ENCODE measurements at places on chromosomes 11 and 22.

DNA sequence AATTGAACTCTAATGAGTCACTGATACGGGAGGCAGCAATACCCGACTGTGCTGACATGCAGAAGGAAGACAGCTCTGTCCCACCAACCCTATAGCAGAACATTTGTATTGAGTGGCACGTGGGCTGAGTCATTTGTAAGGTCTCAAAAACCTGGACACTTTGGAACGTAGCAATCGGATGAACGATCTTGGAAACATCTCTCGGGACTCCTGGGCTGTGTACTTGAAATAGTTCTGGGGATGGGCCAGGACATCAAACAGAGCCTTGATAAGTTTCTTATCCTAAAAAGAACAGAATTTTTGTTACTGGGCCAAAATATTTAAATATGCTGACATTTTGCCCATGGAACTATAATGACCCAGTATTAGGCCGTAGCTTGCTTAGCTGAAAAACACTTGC is 17.1 kb upstream of the NRIP3 start:
- DNase-seq: no peak

DNA sequence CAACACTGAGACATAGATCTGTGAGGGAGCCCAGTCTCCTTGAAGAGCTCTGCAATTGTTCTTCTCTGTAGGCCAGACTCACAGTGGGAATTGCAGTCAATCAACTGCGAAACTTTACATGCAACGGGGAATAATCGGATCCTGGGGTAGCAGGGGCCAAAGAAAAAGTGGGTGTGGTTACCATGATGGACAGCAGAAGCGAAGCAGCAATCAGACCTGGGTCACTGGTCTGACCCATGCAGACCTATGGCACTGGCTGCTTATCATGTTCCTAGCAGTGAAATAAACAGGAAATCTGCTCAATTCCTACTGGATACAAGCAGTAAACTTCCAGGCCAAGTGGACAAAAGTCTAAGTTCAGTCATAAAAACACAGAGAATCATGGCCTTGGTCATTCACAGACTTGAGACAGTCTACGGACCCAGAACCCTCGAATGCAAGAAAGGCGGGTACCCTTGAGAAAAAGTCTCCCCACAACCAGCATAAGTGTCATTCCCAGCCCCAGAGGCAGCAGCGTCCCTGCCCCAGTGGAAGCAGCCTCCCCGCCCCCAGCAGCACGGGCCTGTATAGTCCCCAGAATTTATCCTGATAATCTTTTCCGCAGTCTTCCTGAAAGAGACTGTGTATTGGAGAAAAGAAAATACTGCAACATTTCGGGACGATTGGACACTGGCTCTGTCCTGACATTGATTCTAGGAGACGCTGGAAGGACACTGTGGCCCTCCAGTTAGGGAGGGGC is 34.6 kb downstream of the ASCL2 start:
- DNase-seq: no peak

- no peak for DNase-seq
Observed at GRCh38 chr11:73283276-73284000, 11.3 kb downstream of the P2RY6 start.

DNA sequence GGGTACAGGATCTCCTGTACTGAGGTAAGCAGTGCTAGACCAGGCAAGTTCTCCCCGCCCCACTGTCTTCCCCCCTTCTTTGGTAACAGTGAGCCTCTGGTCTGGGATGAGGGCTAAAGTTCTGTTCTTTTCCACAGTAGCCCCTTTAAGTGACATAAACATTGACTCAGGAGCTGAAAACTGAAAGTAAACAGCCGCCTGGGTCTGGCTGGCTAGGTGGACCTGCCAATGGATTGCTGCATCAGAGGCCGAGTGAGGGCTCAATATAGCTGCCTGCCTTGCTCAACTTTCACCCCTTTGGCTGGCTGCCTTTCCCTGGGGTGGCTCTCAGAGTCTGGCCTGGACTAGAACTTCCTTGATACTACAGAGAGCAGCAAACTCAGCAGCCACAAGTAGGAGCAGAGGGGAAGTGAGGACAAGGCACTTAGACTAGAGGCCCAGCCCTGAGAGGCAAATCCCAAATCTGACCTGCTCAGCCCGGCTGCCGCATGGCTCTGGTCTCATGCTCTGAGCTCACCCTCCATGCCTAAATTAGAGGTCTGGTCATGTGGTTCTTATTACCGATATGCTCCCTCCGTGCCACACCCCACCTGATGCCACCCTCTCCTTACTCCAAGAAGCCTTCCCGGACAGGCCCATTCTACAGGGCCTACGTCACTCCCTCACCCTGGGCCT is 9.6 kb upstream of the UCP3 start:
- DNase-seq: no peak

DNA sequence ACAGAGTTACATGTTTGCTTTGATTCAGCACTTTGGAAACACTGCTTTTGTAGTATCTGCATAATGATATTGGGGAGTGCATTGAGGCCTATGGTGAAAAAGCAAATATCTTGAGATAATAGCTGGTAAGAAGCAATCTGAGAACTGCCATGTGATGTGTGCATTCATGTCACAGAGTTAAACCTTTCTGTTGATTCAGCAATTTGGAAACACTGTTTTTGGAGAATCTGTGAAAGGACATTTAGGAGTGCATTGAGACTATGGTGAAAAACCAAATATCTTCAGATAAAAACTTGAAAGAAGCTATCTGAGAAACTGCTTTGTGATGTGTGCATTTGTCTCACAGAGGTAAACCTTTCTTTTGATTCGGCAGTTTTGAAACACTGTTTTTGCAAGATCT is 346.8 kb downstream of the OR4C45 start:
- no peak for DNase-seq

GRCh38 chr22:50628543-50629134 is 687 bp upstream of the ARSA start:
- no peak for DNase-seq

DNA sequence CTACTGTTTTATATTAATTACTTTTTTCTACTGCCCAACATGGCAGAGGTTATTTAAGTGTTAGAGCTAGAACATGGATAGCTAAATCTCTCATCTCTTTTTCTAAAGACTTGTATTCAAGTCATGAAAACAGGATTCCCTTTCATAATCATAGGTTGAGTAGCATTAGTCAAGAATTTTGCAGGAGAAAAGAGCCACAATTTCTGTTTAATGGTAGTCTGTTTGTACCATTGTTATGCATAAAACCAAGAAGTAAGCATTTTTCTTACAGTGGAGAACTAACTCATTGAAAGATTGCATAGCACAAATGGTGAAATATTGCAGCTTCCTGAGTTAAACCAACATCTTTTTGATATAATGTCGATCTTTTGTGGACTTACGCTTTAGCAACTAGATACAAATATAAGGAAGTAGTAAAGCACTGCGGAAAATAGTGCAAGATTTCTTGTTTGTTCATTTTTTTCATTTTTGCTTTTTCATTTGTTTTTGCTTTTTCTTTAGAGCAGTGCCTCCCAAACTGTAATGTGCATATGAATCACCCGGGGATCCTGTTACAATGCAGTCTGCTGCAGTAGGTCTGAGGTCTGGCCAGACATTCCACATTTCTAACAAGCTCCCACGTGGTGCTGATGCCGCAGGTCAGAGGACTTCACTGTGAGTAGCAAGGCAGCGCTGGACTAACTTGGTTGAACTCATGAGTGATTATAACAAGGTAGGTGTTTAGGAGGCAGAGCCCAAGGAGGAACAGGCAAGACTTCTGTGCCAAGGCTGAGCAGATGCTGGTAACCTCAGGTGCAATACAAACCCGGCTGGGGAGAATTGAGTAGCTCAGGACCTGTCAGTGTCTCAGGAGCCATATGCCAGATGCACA is 4.6 kb downstream of the ETS1 start:
- no peak for DNase-seq

DNA sequence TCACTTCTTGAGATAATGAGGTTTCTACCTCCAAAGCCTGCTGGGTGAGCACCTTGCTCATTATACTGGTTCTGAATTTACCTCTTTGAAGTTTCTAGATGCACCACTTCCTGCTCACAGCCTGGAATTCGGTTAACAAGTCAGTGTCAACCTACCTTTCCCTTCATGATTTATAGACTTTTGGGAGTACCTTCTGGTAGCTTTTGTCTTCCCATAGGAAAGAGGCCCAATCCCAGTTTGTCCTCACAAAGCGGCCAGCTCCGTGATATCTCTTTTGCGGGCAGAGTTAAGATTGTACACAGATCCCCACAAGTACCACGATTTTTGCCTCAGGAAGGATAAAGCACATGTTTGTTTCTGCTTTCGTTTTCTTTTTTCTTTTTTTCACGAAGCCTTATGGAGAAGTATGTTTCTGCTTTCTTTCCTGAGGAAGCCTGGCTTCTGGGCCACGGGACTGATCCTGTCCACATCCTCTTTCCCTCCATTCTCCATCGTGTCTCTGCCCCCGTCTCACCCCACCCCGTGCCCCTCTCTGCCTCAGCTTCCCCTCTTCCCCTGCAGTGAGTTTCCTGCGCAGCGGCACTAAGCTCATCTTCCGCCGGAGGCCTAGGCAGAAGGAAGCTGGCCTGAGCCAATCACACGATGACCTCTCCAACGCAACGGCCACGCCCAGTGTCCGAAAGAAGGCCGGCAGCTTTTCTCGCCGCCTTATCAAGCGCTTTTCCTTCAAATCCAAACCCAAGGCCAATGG is 5.7 kb upstream of the HINFP start:
- no peak for DNase-seq

GRCh38 chr11:86383041-86383955 is 8.6 kb downstream of the CCDC81 start:
- DNase-seq: no peak

DNA sequence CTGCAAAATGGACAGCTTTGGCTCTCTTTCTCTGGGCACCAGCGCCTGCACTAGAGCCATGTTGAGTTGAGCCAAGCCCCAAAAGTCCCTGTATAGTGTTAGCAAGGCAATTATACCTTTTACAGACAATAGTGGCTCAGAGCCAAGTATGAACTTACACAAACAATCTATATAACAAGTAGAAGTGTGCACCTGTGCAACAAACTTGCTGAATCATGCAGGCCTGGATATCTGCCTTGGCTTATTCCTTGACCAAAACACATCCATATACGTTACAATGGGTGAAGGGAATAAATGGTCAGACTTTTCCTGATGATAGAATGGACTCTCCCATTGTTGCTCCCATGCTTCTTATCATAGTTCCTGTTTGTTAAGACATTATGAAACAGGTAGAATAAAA is 3.8 kb upstream of the OR52I2 start:
- DNase-seq: no peak

- DNase-seq: no peak
Observed at GRCh38 chr11:65791719-65792213, 4.9 kb downstream of the OVOL1 start.

GRCh38 chr11:65646958-65647701 is 9.2 kb downstream of the SIPA1 start:
- DNase-seq: no peak

- DNase-seq: peak; percentile 38
Observed at GRCh38 chr11:108875134-108875533, 210.3 kb downstream of the DDX10 start.

- DNase-seq: peak; percentile 51
Observed at GRCh38 chr11:65425105-65425970, 2.7 kb downstream of the NEAT1 start.

- no peak for DNase-seq
Observed at GRCh38 chr11:116336540-116336939, 436.2 kb downstream of the BUD13 start.

DNA sequence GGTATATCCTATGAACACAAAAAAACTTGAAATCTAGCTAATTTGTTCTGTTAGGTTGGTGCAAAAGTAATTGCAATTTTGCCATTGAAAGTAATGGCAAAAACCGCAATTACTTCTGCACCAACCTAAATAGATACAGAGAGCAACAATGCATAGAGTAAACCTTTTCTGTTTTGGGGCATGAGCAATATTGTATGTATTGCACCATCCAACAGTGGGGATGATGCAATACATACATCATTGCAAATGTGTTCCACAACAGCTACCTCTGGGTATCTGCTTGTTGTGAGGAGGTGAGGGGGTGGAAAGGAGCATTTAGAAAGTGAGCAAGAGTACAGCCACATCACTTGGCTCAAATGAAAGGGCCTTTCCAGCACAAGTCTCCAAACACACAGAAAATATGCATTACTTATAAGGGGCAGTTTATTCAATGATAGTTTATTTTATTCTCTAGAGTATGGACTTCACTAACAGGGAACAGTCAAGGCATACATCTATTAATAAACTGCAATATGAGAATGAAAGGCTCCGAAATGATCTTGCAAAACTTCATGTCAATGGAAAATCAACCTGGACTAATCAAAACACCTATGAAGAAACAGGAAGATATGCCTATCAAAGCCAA is 77.3 kb downstream of the DEUP1 start:
- no peak for DNase-seq

DNA sequence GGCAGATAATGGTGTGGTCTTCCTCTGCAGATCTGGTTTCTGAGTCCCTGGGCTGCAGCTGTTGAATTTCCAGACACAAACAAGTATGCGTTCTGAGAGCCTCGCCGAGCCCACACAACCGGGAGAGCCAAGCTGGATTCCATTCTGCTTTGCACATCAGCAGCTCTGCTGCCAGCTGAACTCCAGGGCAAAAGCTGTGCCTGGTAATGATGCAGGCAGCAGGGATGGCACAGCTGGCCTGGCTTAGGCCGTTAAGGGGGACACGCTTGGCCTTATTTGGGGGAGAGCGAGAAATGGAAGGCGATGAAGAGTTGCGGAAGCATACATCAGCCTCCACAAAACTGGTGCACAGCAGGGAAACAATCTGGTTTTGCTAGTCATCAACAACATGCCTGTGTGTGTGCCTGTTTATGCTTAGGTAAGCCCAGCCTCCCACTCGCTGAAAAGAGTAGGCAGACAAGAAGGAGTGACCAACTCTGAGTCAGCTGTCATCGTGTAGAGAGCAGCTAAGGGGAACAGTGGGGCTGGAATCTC is 25.1 kb downstream of the ADAMTS8 start:
- peak; percentile 32 for DNase-seq
